Occipital lobe (tissue), 3 donors: ENCODE measurements at places on chromosomes 12 and 14.

GRCh38 chr12:4056910-4057845, 184.0 kb upstream of the PARP11 start:
- DNase-seq: no peak

DNA sequence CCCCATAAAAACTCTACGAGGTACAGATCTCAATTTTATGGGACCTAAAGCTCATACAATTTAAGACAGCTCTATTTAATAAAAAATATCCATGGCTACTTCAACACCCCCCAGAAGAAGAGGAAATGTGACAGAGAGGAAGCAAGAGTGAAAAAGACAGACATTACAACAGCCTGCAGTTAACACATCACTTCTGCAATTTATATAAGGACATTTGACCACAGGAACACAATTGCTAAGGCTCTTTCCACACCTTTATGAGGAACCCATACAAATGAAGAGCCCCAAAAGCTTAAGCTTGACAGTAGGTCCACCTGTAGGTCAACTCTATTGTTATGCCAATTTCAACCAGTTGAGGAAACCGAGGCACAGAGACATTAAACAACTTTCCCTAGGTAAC, 5.6 kb downstream of the OR10P1 start:
- DNase-seq: no peak

DNA sequence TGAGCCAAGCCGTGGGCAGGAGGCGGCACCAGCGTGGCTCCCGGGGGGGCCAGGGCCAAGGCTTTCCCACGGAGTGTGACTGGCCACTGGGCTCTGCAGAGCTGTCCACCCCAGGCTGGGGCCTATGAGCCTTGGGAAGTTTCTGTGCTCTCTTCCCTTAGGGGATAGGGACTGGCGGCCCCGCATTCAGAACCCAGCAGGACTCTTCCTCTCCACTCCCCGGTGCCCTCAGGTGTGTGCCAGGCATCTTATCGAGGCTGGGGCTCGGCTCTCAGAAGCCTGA, 17.8 kb upstream of the EIF2B2 start:
- no peak for DNase-seq

- no peak for DNase-seq
Measured at GRCh38 chr14:64730681-64731080, 26.5 kb downstream of the PLEKHG3 start.

- no peak for DNase-seq
Measured at GRCh38 chr14:51308866-51309265, 68.8 kb downstream of the TMX1 start.

DNA sequence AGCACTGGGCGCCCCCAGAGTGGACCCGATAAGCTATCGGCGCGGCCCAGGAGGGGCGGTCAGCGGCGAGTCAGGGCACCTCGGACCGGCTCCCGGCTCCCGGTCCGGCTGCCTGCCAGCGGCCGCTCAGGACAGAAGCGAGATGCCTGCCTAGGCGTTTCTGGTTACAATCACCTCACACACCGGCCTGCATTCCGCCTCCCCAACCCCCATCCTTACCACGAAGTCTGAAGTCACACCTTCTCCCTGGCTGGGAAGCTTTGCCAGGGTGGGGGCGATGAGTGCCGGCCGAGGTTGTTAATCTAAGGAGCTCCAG, 42.6 kb upstream of the TBX5 start:
- DNase-seq: no peak

DNA sequence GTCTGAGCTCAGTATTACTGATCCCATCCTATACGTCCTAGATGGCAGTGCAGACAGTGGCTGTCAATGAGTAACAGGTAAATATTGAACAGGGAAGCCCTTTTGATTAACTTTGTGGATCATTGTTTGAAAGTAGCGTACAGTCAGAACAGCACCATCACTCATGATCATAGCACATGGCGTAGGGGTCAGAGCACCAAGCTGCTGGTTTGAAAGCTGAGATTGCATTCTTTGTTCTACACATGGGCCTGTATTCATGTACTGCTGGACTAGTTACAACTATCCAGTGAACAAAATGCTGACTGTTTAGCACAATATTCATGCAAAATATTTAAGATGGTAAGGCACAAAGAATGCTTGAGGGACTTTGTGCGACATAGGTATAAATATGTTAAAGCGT, 131.8 kb downstream of the NPAS3 start:
- no peak for DNase-seq

GRCh38 chr14:97395068-97395467, 597.9 kb downstream of the VRK1 start:
- no peak for DNase-seq

DNA sequence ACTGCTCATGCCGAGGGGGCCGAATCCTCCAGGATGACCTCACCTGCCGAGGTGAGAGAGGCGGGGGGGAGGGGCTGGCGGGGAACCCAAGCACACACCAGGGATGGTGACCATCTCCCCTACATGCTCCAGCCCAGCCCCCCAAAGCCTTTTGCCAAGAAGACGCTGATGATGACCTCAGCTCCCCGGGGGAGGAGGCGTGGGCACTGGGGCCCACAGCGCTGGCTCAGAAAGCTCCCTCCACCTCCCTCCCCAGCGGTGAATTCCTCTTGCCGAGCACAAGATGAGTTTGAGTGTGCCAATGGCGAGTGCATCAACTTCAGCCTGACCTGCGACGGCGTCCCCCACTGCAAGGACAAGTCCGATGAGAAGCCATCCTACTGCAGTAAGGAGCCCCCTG, 23.7 kb upstream of the NXPH4 start:
- no peak for DNase-seq

- no peak for DNase-seq
Measured at GRCh38 chr12:68264857-68265256, 11.5 kb upstream of the IL22 start.

GRCh38 chr14:58864751-58865513, 227.2 kb downstream of the DACT1 start:
- DNase-seq: no peak

DNA sequence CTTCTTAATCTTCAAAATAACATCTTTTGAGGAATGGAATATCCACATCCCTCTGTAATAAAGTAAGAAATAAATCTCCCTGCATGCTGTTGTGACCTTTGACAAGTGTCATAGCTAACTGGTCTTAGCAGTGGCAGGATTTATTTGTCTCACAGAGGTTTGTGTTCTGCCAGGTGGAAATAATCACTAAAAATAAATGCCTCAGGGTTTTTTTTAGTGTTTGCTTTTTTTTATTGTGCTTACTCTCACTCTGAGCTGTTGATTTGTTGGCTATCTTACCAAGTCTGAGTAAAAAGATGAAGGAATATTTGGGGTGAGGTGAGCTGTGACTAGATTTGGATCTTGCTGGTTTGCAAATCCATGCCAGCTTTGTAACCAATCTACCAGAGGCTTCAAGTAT, 285.4 kb downstream of the ALG10B start:
- DNase-seq: no peak

DNA sequence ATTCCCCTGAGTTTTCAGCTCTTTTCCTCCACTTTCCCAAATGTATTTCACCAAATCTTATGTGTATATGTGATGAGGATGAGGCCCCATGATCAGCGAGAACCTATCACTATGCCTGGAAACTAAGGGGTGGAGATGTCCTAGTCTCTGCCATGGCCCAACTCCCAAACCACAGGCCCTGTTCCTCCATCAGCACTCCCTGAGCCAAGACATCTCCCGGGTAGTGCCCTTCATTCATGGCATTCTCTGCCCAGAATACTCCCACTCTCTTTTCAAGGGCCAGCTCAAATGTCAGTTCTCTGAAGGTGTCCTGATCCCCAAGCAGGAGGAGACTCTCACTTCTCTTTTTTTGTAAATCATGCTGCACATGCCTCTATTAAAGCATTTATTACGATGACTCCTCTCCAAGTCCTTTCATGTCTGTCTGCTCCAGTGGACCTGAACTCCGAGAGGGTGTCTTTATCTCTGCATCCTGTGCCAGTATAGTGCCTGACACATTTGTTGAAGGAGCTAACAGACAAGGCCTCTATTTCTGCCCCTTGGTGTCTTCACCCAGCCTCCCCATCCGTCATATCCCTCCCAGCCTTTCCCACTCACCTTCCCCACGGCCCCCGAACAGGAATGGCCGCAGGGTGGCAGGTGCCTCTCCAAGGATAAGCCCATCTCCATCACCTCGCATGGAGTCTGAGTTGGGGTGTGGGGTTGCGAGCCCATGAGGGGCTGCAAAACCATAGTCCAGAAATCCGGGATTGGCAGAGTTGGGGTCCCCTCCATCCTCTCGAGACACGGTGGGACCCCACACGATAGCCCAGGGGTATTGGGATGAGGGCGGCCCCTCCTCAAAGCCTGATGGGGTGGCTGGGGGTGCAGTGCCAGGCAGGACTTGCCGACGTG, 3.7 kb downstream of the PIANP start:
- no peak for DNase-seq

DNA sequence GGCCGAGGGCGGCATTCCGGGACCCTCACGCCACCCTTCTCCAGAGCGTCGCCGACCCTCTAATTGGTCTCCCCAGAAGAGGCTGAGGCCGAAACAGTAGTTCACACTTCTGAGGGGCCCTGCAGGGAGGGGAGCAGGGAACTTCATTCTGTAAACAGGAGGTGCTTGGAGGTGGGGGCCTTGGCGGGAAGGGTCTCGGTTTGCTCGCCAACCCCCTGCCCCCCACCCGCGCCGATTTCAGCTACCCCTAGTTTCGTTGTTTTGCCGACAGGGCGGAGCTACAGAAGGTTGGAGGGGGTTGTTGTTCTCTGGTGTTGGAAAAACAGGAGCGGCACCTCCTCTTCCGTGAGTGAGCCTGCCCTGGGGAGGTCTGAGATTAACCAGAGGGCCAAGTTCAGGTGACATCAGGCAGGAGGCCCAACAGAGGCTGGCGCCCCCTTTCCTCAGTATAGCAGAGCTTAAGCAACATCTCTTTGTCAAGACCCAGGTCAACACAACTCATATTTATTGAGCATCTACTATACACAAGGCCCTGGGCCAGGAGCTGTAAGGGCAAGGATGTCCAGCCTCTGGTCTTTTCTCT, 682 bp downstream of the ERBB3 start:
- DNase-seq: no peak

DNA sequence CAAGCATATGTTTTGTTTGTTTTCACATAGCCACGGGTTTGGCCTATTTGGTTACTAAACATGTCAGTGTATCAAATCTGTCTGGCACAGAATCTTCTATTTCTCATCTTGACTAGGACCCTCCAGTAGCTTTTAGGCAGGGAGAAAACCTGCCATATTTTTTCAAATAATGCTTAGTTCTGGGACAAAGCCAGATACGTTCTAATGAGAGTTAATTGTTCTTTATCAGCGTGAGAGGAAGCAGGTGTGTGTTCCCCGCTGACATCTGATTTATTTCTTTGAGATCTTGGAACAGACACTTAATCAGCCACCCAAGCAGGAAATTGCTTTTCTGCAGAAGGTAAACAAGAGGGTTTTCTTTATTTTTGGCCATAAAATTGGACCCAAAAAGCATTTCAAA, 54.8 kb downstream of the GOLGA5 start:
- DNase-seq: no peak

DNA sequence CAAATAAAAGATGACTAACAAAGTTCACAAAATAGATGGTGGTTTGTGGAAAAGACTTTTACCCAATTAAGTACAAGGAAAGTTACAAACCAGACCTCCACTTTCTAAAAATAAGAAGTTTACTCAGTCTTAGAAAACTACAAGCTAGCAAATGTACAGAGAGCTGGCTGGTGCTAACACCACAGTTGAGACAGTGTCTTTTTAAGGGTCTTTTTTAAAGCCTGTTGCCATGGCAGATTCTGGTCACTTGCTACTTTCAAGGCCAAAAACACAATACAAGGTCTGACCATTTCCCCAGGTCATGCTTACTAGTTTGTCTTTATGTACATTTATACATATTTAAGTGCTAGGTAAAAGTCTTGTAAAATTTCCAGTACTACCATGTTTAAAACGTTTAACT, 2.4 kb downstream of the BTG1 start:
- DNase-seq: no peak

- no peak for DNase-seq
Measured at GRCh38 chr14:22626590-22626989, 17.6 kb downstream of the OR6J1 start.
